Activated gamma-delta T cell treated with anti-CD3 and anti-CD28 coated beads, Interleukin-2, amount 50 U/mL, for 16 hours (primary cell): ENCODE measurements at places on chromosomes 13 and 19.

- DNase-seq, result no peak
These were observed 375.4 kb downstream of the KCNRG start for GRCh38 chr13:50390503-50391248.

GRCh38 chr19:28582796-28583195 lies 630.2 kb downstream of the UQCRFS1 start:
- DNase-seq, result no peak

DNA sequence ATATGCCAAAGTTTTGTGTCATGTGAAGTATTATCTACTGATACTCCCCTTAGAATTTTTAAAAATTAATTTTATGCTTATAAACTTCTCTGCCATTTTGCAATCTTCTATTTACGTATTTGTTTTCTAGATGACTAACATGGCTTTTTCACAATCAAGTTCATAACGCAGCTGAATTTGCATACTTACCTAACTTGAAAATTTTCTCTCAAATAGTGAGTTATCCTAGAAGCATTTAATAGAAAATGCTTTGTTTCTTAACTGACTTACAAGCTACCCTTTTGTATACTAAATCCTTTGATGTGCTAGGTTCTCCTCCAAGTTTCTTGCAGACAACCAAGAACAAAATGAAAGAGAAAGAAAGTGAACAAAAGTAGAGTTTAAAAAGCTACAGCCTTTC lies 683.5 kb downstream of the LIG4 start:
- no peak for DNase-seq

DNA sequence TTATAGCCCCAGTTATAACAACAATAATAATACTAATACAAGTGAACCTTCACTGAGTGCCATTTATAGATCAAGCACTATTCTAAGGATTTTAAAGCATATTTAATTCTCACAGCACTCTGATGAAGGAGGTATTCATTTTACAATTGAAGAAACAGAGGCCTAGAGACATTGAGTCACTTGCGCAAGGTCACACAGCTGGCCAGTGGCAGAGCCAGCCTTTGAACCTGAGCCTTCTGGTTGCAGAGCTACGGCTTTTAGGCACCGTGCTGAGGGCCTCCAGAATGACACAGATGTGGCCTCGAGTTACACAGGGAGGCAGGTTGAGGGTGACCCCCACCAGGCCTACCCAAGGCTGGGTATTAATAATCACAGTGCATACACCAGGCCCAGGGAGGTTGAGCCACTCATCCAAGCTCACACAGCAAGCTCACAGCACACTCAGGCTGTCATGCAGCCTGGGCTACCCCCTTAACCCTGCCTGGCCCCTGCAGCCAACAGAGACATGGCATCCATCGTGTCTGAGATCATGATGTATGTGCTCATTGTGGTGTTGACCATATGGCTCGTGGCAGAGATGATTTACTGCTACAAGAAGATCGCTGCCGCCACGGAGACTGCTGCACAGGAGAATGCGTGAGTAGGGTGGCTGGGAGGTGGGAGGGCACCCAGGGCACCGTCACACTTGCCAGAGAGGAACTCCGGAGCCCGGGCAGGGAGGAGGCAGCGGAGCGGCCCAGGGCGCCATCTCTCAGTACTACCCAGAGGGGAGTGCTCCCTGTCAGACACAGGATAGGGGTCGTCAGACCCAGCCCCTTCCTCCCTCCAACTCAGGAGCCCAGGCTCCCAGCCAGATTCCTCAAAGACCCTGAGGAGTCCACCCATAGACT lies 2.7 kb upstream of the HPN start:
- DNase-seq, result no peak

DNA sequence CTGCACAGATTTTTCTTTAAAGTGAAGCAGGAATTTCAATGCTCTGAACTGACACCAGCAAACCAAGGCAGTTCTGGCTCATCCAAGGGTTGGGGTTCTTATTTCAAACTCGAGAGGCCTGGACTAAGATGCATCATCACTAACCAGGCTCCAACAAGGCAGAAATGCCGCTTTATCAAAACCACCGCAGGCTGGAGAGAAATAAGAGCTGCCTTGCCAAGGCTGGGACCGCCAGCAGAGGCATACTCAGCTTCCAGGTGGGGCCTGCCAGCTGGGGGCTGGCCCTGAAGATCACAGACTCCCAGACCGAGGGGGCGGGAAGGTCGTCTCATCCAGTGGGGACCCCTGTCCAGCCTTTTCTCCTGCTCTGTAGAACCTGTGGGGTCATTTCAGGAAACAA lies 37.4 kb upstream of the GAS6 start:
- DNase-seq, result no peak

GRCh38 chr13:28653111-28653510 lies 5.8 kb upstream of the POMP start:
- DNase-seq, result no peak

- DNase-seq, result no peak
These were observed 11.6 kb downstream of the AKAP11 start for GRCh38 chr13:42283574-42283973.

DNA sequence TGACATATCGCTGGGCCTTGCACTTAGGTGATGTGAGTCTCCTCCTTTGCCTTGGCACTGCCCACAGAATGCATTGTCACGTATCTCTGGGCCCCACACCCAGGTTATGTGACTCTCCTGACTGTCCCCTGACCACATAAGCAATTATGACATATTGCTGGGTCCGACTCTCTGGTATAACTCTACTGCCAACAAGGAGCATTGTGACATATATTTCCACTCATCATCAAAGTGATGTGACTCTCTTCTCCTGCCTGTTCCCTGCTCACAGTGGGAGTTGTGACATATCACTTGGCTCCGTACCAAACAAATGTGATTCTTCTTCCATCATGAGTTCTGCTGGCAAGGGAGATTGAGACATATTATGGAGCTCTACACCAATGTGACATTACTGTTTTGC lies 15.4 kb upstream of the ZNF681 start:
- no peak for DNase-seq

GRCh38 chr13:89212186-89212585 lies 1541.0 kb downstream of the SLITRK5 start:
- DNase-seq, result no peak

DNA sequence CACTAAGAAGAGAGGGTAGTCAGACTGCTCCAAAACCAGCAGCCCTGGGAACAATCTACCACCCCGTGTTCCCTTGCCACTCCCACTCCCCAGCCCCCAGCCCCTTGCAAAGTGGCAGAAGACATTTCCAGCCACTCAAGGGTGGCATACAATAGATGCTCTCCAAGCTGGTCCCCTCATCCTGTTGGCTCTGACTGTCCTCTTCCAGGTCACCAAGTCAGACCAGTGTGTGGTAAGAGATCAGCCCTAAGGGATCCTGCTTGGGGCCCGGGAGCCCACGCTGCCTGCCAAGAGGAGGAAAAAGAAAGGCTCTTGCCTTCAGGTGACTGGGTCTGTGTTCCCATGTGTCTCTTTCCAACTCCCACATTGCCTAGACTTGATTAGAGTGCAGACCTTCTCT lies 25.0 kb downstream of the SERP2 start:
- DNase-seq, result no peak

DNA sequence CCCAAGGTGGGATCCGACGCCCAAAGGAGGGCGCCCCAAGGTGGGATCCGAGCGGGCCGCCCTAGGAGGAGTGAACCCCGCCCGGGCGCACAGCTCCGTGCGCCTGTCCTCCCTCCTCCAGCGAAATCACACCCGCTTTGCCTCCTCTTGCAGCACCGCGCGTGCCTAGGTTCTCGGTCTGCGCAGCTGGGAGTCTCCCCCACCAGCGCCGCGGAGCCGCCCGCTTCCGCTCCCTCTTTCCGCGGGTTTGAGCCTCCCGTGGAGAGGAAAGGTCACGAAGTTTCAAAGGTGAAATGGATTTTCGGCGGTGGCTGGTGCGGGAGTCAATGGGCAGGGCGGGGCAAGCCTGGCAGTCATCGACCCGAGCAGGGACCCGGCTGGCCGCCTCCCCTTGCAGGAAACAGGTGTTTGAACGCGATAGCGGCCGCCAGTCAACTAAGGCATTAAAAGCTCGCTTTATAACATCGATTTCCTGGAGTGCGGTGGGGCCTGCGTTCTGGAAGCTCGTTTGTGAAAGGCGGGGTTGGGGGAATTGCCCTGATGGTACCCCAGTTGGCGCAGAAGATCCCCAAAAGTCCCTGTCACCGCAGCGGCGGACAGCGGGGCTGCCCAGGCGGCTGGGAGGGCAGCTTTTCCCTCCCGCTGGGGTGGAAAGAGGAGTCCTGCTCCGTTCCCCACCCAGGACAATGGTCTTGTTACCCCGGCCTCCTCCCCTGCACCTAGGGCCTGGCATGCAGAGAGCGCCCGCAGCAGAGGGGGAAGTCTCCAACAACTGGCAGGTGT lies 9.0 kb upstream of the SOX1 start:
- no peak for DNase-seq

DNA sequence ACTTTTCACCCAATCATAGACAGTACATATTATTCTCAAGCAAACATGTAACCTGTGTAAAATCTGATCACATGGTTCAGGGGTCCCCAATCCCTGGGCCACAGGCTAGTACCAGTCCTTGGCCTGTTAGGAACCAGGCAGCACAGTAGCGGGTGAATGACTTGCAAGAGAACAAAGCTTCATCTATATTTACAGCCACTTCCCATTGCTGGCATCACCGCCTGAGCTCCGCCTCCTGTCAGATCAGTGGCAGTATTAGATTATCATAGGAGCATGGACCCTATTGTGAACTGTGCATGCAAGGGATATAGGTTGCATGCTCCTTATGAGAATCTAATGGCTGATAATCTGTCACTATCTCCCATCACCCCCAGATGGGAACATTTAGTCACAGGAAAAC lies 133.1 kb downstream of the MAB21L1 start:
- DNase-seq, result no peak

GRCh38 chr19:7909471-7910067 lies 5.1 kb upstream of the TGFBR3L start:
- DNase-seq, result no peak

GRCh38 chr13:99085139-99085807 lies 107.4 kb upstream of the DOCK9 start:
- DNase-seq, result no peak

GRCh38 chr19:29966588-29967249 lies 24.7 kb downstream of the URI1 start:
- no peak for DNase-seq

DNA sequence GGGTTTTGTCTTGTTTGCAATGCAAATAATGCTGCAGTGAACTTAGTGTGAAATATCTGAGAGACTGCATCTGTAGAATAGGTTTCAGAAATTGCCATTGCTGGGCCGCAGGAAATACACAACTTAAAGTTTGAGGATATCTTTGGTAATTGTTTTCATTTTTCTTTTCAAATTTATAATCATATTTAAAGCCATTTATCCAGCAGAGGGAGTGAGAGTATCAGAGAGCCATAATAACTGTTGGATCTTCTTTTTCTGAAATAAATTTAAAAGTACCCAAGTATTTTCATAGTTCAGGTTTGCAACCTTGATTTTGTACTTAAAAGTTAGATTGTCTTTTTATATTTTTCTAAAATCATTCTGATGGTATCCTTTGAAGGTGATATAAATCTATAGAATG lies 99.4 kb downstream of the ZMYM2 start:
- no peak for DNase-seq

- no peak for DNase-seq
These were observed 24.9 kb upstream of the STARD13 start for GRCh38 chr13:33310245-33311038.

- DNase-seq, result no peak
These were observed 24.2 kb upstream of the SLC7A10 start for GRCh38 chr19:33249740-33250366.

GRCh38 chr13:109396266-109396665 lies 390.1 kb downstream of the IRS2 start:
- DNase-seq, result no peak

DNA sequence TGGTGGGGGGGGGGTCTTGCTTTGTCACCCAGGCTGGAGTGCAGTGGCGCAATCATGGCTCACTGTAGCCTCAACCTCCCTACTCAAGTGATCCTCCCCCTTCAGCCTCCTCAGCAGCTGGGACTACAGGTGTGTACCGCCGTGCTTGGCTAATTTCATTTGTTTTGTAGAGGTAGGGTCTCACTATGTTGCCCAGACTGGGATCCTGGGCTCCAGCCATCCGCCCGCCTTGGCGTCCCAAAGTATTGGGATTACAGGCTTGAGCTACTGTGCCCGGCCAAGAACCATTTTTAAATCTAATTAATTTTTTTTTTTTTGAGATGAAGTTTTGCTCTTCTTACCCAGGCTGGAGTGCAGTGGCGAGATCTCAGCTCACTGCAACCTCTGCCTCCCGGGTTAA lies 18.2 kb upstream of the JUND start:
- no peak for DNase-seq

DNA sequence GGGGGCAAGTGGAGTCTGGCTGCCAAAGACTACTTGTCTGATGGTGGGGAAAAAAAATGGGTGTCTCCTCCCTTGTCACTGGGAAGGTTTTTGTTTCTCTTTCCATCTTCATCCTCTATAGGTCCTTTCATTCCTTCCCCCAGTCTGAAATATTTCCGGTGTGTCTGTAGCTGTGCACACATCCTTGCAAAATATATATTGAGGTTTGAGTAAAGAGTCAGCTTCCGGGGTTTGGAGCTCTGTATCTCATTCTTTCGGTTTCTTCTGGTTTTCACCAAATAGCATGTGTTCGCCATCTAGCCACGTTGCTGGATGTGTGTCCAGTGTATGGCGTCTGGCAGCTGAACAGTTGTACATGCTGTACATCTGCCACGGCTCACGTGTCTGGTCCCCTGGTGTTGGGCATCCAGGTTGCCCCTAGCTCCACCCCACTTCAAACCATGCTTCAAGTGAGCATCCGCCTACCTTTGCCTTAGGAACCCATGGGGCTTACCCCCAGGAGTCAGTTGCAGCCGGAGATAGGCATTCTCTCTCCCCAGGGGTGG lies 142.2 kb downstream of the SIPA1L3 start:
- peak; percentile 33 for DNase-seq

DNA sequence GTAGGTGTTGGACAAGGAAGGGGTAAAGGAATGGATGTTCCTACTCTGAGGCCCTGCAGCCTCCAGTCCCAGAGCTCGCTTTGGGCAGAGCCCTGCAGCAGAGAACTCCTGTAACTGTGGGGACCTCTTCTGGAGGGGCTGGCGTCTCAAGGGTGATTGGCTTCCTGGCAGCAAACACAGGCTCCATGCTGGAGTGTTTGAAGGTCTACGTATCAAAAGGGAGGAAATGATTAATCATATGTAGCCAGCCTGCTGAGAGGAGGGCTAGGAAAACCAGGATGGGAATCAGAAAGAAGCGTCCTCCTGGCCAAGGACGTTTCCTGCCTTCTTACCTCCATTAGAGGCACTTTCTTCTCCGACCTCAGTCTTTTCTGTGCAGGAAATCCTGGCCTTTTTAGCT lies 208.5 kb downstream of the TSHZ3 start:
- DNase-seq, result no peak

GRCh38 chr19:56939951-56940350 lies 99.4 kb upstream of the PEG3 start:
- DNase-seq, result no peak

- DNase-seq, result no peak
These were observed 100.8 kb downstream of the UBL3 start for GRCh38 chr13:29749401-29750182.
